ENCODE measurements at places on chromosomes 16 and 17.

DNA sequence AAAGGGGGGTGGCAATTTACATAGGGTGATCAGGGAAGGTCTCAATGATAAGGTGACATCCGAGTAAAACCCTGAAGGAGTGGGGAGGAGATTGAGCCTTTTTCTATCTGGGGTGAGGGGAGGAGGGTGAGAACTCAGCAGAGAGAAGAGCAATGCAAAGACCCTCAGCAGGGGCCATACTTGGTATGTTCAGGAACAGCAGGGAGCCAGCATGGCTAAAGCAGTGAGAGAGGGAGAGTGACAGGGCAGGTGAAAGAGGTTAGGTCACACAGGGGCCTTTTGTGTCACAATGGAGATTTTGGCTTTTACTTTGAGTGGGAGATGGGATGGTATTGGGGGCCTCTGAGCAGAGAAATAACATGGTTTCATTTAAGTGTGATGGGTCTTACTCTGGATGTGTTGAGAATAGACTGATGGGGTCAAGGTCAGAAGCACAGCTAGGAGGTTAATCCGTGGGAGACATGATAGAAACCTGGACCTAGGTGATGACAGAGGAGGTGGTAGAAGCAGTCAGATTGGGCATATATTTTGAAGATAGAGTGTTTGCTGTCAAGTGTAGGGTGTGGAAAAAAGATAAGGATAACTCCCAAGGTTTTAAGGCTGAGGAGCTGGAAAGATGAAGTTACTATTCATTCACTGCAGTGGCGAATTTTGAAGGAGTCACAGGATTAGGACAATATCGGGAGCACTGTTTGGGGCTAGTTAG, 6.2 kb downstream of the SP2 start:
- no peak for DNase-seq

GRCh38 chr16:57468346-57468745, 5.9 kb downstream of the POLR2C start:
- DNase-seq = no peak

- DNase-seq = no peak
Measured at GRCh38 chr16:23979441-23979840, 143.7 kb downstream of the PRKCB start.

- DNase-seq = no peak
Measured at GRCh38 chr17:42010898-42011516, 6.2 kb downstream of the DNAJC7 start.

DNA sequence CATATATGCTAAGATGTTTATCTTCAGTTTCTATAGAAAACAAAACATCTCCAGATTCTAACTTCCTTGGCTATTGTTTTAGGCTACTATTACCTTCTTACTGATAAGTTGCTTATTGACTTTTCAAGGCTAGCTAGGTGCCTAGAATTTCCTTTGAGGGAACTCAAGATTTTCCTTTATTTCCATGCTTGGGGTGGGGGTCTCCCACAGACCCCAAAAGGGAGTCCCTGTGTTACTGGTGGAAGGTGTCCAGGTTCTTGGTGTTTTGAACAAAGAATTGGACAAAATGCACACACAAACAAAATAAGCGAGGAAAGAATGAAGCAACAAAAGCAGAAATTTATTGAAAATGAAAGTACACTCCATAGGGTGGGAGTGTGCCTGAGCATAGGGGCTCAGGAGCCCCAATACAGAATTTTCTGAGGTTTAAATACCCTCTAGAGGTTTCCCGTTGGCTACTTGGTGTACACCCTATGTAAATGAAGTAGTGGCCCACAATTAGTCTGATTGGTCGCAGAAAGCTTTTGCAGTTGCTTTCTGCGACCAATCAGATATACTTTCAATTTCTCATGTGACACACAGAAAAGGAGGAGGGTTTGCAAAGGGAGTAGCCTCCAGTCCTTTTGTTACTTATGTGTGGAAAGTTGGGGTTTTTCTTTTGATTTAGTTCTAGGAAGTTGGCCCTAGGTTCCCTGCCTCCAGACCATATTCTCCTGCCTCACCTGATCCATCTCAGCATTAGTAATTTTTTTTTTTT, 67.5 kb downstream of the MARF1 start:
- DNase-seq = no peak

DNA sequence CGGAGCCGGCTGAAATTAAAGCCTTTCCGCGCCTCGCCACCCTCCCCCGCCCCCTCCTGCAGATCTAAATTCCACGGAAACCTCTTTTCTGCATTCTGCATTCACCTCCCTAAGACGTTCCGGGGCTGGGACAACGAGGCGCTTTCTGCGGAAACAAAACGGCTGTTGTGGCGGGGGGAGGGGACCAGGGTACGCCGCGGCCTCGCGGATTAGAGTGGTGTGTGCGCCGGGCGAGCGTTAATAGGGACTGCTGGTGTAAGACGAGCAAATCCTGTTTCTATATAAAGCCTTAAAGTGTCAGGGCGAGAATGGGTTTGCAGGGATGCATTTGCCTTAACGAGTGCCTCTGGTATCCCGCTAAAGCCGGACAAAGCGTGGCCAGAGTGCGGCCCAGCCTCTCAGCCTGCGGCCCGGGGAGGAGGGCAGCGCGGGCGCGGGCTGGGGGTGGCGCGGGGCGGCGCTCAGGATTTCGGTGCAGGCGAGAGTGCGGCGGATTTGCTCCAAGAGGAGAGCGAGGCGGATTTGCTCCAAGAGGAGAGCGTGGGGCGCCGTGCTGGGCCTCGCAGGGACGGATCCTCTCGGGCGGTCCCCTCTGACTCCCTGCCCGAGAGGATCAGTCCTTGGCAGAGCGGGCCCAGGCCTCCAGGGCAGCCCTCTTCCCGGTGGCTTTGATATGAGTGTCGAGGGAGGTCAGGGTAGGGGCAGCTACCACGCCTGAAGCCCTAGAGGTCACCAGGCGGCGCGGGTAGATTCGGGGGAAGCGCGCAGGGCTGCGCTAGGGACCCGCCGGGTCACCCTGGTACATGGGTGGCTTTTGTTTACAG, 5.1 kb downstream of the BAHCC1 start:
- DNase-seq = no peak

GRCh38 chr16:17474572-17474971, 3.8 kb upstream of the XYLT1 start:
- DNase-seq = no peak

DNA sequence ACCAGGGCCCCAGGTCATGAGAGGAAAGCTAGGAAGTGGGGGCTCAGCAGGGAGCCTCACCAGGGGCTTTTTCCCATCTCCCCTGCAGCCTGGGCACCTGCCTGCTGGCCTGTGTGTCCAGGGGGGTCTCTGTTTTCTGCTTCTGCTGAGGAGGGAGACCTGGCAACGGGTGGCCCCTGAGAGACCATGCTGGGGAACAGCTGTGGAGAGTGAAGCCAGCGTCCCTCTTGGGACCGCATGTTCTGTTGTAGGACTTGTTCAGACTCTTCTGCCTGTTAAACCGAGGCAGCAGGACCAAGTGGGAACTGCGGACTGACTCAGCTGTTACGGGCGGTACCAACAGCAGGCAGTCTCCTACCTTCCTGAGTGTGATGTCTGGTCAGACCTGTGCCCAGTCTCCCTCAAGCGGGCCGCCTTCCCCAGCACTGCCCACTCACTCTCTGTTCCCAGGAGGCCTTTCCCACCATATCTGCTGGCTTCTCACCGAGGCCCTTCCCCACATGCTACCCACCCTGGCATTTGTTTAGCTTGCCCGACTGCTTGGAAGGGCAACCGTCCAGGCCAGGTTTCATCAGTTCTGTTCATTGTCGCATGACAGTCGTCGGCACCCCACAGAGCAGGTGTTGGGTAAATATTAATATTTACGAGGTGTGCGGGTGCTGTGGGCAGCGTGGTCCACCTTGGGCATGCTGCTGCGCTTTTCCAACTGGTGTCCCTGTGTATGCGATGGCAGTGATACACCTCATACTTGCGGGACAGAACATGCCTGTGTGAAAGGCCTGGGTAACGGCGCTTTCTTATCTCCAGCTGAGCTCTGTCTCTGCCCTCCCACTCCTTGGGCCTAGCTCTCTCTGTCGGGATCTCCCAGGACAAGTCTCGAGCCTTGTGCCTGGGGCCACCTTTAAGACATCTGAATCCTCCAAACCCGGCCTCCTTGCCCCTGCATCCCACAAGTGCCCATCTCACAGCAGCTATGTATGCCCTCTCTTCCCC, 69.4 kb downstream of the MPRIP start:
- DNase-seq = no peak

DNA sequence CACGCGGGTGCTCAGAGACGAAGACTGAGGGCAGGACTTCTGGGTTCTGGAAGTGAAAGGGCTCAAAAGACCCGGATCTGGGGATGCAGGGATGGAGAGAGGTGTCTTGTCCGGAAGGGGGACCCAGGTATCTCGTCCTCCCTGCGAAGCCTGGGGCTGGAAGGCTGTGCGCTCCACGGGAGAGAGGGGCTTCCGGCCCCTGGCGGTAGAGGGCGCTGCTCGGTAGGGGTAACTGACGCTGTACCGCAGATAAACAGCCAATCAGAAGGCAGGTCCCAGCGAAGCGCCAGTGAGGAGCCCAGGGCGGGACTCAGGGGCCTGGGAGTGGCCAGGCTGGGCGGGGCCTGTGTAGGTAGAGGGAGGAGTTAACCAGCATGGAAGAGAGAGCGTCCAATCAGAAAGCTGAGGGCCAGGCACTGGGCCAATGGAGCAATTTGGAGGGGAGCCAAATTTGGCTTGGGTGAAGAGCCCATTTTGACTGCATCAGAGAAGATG, 804 bp downstream of the TGFB1I1 start:
- no peak for DNase-seq

- DNase-seq = no peak
Measured at GRCh38 chr17:69460963-69461922, 46.7 kb downstream of the MAP2K6 start.

- no peak for DNase-seq
Measured at GRCh38 chr17:44829523-44830358, at the start of gene GJC1. TSS of gene GJC1 (minus strand) at chr17:44830287. CDS start at chr17:44805817, 24,470 bp downstream.

DNA sequence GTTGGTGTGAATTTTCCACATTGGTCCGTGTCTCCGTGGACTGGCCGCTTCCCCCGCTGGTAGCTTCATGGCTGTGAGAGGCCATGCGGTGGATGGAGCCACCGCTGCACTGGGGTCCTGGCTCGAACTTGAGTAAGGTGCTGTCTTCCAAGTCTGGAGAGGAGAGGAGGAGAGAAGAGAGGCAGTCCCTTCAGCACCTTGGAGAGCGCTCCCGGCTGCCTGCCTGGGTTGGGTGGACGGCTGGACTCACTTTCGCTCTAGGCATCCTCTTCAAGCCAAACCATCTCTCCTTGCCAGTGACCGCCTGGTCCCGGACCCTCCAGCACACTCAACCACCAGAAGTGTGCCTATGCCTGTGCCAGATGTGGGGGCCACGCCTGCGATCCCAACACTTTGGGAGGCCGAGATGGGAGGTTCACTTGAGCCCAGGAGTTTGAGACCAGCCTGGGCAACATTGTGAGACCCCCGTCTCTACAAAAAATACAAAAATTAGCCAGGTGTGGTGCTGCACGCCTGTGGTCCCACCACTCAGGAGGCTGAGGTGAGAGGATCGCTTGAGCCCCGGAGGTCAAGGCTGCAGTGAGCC, 6.2 kb downstream of the JPH3 start:
- peak; percentile 29 for DNase-seq

GRCh38 chr17:32798938-32799337, 78.0 kb downstream of the MYO1D start:
- no peak for DNase-seq

DNA sequence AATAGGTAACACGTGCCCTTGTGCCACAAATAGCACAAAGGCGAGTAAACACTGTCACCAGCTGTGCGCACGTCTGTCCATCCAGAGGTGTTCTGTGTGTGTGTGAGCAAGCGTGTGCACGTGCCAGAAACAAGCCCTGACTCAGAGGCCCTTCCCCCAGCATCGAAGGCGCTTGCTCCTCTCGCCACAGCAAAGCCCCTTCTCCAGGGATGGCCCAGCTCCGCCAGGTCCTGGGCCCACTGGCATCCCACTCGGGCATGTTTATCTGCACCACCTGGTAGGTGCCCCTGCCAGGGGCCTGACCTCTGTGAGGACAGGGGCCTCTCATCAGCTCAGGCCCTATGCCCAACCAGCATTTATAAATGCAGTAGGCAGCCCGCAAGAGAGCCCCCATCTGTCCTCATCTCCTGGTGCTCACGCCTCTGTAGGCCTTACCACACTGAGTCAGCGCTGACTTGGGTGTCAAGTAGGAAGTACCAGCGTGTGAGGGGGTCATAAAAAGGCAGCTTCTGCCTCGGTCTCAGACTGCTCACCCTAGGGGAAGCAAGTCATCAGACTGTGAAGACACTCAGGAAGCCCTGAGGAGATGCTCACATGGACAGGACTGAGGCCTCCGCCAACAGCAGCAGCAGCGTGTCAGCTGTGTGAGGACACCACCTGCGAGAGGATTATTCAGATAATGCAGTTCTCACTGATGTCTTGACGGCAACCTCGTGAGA, 10.8 kb downstream of the TMEM235 start:
- DNase-seq = no peak

DNA sequence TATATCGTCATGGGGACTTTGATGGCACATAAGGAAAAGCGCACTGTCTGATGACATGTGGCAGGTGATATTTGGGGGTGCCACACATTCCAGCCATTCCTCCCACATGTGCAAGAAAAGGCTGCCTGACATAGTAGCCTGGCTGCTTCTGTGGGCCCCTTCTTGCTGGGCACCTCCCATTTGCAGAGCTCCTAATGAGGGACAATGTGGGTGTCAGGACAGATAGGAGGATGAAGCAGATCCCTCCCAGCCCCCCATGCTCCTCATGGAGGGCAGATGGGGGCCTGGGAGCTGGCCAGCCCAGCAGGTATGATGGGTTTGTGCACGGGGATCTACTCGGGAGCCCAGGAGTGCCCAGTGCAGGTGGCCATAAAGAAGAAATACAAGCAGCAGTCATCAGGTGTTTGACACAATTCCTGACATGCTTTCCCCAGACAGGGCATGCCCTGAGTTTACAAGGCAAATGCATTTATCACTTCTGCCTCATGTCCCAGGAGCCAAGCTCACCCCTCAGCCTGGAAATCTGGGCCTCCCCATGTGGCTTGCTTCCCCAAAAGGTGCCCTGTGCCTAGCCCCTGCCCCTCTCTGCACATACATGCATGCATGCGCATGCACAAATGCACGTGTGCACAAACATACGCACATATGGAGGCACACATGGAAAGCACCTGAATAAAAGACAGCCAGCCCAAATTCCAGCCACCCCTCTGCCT, 260.6 kb upstream of the RPL38 start:
- DNase-seq = no peak

DNA sequence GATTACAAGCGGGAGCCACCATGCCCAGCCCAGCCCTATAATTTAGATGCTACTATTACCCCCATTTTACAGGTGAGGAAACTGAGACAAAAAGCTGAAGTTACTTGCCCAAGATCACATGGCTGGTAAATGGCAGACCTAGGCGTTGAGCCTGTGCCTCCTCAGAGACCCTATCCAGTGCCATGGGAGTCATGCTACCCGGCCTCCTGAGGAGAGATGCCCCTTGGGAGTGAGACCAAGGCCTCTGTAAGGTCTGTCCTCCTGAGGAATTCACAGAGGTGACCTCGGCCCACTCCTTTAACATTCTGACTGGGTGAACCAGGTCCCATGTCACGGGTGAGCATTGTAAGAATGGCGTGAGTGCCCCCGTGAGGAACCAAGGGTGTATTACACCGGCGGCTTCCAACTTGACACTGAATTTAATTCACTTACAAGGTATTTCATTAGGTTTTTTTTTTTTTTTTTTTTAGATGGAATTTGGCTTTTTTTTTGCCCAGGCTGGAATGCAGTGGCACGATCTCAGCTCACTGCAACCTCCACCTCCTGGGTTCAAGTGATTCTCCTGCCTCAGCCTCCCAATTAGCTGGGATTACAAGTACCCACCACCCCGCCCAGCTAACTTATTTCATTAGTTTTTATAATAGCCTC, 95.7 kb downstream of the ABCC6 start:
- peak; percentile 72 for DNase-seq
